Metanephros (tissue), 2 donors: ENCODE measurements at places on chromosomes 7 and 10. TPM values are rescaled to one million over a fixed set of nuclear protein-coding genes. Genes with fewer than 3 reads are reported as not detected.

ZNF239 gene
- total RNA-seq, result 6.7 TPM

MCM7 gene
- 77.7 TPM for total RNA-seq

UCMA gene
- not detected for total RNA-seq

MICALL2 gene
- 13.5 TPM for total RNA-seq

PLPP4 gene
- total RNA-seq, result 5.2 TPM

GPR158 gene
- total RNA-seq, result 0.18 TPM

ZNF853 gene
- 16.8 TPM for total RNA-seq

SEMA4G gene
- 8.5 TPM for total RNA-seq

NKX1-2 gene
- total RNA-seq, result not detected

C7orf25 gene
- 10.3 TPM for total RNA-seq

TMEM213 gene
- 43.8 TPM for total RNA-seq

EFCAB10 gene
- total RNA-seq, result not detected

SH2D4B gene
- 0.12 TPM for total RNA-seq

RSU1 gene
- total RNA-seq, result 46.2 TPM

SLC26A3 gene
- total RNA-seq, result not detected

LRIT2 gene
- not detected for total RNA-seq
